Left hindlimb (tissue), 1 donor: ENCODE measurements at places on chromosomes 5 and 9.

- DNase-seq = no peak
Measured at GRCh38 chr5:89996335-89996734, 413.2 kb downstream of the CETN3 start.

GRCh38 chr9:93900436-93900819, 54.7 kb downstream of the BARX1 start:
- DNase-seq = no peak

- no peak for DNase-seq
Measured at GRCh38 chr5:98770911-98771322, 2.5 kb upstream of the RGMB start.

DNA sequence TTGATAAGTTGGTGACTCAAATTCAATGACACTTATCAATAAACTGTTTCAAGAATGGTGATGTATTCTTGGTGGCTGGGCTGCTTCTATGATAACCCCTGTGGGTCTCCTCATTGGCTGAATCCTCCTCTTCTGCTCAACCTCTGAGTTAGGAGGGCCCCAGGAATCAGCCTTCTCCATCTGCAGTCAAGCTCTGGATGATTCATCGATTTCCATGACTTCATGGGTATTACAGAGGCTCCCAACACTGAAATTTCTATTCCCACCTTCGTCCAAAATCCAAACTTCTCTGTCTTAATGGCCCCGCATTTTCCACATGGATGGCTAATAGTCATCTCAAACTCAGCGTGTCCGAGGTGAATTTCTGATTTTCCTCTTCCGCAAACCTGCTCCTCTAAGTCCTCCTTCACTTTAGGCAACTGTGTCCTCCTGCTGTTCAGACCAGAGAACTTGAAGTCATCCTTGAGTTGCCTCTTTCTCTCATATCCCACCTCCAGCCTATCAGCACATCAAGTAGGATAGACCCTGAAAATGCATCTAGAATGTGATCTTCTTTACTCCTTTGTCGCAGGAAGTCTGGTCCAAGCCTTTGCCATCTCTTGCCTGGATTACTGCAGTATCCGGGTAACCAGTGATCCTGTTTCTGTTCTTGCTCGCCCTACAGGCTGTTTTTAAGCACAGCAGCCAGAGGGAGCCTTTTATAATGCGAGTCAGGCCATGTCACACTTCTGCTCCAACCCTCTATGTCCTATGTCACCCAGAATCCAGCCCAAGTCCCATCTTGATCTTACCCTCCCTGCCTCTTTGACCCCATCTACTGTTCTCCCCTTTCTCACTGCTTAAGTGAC, 41.4 kb upstream of the IL7R start:
- no peak for DNase-seq

- DNase-seq = no peak
Measured at GRCh38 chr9:84867186-84867585, 197.7 kb downstream of the NTRK2 start.

DNA sequence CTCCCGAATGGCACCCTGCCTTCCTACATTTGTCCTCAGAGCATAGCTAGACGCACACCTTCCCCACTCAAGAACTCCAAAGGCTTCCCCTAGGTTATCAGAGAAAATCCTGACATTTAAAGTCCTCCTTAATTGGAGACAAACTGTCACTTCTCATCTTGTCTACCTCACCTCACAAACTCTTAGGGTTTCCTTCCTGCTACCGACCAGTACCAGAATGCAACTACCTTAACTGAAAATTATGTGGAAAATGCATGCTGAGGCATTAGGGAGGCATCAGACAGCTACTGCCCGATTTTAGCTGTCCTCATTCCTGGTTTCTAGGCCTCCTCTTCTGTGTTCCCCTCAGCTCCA, 17.9 kb upstream of the TNIP1 start:
- DNase-seq = no peak

- no peak for DNase-seq
Measured at GRCh38 chr5:68460147-68460798, 244.7 kb downstream of the PIK3R1 start.

DNA sequence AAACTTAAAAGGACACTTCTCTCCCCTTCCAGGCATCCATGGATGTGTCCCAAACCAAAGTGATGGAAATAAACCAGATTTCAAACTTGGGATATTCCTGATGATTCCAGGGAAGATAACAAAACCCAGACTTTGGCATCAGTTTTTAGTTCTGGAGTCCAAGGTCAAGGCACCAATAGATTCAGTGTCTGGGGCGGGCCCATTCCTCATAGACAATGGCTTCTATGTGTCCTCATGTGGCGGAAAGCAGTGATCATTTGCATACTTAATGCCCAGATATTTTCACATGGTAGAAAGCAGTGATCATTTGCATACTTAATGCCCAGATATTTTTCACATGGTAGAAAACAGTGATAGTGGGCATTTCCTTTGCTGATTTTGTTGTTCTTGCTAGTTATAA, 151.4 kb upstream of the DAP start:
- no peak for DNase-seq

- no peak for DNase-seq
Measured at GRCh38 chr5:55140908-55141665, 18.9 kb upstream of the GPX8 start.

- DNase-seq = no peak
Measured at GRCh38 chr5:115842089-115842935, 577 bp downstream of the AP3S1 start.

DNA sequence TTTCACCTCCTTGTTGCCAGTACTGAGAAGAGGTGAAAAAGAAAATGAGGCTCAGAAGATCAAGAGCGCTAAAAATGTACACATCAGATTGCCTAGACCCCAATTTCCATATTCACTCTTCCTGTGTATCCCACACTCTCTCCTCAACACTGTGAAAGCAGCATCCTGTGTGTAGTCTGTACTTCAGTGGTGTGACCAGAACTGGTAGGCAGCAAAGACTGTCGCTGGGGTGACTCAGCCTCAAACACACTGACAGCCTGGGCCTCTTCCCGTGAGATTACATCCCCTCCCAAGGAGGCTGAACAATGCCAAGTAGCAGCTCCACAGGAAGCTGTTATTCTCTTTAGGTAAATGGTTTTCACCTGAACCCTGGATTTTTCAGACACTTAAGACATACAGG, 135.5 kb downstream of the CCDC192 start:
- DNase-seq = no peak

GRCh38 chr5:7886849-7887475, 18.0 kb downstream of the MTRR start:
- DNase-seq = no peak

- no peak for DNase-seq
Measured at GRCh38 chr9:124570942-124571666, 63.9 kb upstream of the NR5A1 start.

DNA sequence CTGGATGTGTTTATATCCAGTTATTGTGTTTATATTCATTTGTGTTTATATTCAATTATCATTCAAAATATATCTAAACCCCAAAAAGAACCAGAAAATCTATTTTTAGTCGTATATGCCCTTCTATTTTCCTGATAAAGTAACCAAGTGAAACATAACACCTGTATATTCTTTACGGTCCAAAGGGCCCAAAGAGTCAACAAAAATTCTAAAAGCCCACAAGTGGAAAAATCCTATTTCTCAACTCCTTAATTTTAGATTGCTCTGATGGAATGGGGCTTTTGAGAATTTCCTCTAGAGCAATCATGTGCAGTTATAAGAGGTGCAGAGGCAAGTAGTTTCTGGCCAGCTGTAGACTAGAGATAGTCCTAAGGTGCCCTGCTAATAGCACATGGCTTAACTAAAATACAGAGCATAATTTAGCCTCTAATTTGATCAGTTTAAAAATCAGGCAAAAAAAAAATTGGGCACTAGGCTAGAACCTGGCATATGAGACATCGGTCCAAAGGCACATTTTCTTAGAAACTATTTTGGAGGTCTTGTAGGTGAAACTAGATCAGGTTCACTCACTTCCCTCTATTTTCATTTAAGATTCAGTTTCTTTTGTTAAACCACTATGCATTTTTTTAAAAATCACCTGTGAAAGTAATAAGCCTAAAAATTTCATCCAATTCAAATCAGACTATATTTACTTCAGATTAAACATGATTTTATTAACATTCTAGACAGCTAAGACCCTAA, 256.0 kb downstream of the FBXL17 start:
- no peak for DNase-seq

DNA sequence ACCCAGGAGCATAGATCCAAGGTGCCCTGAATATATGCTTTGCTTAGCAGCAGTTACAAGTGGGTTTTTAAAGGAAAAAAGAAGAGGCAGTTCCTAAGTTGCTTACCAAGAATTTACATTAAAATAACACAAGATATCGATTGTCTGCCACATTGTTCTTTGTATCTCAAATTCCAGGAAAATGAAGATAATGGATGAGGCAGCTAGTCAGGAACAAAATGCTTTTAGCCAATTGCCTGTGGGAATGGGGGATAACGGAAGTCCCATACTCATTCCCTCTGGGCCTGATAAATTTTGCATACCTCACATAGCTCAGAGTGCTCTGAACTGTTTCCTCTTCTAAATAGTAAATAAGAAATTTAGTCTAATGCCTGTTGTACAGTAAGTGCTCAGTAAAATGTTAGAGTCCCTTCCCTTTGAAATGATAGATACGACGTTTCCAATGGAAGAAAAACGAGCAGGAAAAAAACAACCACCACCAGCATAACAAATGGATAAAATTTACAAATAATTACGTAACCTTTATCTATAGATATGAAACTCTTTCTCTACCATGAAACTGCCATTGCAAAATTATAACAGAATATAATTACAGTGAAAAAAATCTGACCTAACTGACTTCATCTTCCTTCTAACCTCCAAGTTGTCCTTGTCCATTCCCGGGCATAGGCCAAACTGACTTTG, 35.5 kb upstream of the TENT2 start:
- no peak for DNase-seq

GRCh38 chr5:33588654-33589372, 148.0 kb downstream of the TARS1 start:
- no peak for DNase-seq

DNA sequence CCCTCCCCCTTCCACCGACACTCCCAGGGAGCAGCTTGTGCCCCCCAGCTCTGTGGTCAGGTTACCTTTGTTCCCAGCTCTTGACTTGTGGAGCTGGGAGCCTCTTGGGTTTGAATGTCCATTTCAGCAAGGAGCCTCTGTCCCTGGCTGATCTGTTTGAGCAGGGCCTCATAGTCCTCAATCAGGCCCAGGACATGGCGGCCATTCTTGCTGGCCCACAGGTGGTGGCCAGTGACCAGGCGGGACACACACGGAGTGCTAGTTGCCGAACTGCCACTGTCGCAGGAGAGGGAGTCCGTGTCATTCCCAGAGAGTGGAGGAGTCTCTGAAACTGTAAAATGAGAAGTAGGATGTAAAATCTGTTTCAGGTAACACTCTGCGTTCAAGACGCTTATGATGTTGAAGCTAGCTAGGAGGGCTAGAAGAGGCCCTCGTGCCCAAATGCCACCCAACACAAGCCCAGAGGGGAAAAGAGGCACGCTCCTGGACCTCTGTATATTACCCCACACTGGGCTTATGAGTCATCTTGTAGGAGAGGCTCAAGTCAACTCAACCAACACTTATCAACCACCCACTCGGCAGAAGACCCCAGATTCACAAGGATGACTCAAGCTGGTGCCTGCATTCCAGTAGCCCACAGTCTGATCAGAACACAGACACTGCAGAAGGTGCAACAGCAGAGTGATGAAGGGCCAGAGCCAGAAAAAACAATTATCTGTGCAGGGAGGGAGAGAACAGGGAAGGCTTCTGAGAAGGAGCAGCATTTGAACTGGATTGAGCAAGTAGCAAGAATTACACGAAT, 177.0 kb downstream of the CDK5RAP2 start:
- no peak for DNase-seq

DNA sequence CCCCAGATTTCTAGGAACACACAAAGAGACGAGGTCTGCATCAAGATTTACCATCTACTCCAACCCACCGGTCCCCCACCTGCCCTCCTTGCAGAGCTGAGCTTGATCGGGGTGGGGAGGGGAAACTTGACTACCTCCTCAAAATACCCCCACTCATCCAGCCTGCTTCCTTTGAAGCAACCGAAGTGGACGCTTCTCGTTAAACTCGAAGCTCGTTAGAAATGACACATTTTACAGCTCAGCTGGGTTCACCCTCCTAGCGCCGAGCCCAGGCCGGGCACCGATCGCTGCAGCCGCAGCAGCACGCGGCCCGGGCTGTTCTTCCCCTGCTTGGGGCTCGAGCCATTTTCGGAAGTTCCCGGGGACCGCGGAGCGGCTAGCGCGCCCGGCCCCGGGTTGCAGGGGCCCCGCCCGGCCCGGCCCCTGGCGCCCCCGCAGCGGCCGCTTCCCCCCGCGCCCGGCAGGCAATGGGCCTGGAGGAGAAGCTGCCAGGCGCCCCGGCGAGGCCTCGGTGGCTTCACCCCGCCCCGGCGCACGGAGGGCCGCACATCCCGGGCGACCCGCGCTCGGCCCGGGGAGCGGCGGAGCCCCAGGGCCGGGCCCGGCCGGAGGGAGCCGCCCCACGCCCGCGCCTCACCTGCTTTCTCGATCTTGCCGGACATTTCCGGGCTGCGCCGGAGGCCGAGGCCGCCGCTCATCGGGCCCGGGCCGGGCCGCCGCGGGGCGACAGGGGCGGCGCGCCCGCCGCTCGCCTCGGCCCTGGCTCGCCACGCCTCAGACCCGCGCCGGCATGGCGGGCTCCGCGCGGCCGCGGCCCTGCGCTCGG, 530 bp downstream of the RAPGEF1 start:
- DNase-seq = peak; percentile 50

DNA sequence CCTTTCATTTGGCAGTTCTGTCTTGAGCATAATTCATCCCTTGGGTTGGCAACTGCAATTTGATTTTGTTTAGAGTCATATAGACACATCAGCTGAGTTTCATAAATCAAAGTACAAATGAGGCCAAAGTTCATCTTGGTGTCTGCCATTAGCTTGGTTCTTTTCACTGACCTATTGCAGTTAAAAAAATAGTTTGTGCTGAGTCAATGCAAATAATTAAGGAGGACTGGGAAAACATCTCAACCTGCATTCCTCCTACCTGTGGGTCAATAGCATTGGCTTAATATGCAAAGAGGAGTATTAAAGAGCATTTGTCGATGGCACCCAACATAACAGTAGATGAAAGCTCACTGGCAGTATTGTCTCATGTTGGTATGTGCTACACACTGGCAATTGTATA, 1.6 kb downstream of the PKD2L2 start:
- DNase-seq = no peak

GRCh38 chr5:58369513-58370190, 90.2 kb downstream of the PLK2 start:
- no peak for DNase-seq

DNA sequence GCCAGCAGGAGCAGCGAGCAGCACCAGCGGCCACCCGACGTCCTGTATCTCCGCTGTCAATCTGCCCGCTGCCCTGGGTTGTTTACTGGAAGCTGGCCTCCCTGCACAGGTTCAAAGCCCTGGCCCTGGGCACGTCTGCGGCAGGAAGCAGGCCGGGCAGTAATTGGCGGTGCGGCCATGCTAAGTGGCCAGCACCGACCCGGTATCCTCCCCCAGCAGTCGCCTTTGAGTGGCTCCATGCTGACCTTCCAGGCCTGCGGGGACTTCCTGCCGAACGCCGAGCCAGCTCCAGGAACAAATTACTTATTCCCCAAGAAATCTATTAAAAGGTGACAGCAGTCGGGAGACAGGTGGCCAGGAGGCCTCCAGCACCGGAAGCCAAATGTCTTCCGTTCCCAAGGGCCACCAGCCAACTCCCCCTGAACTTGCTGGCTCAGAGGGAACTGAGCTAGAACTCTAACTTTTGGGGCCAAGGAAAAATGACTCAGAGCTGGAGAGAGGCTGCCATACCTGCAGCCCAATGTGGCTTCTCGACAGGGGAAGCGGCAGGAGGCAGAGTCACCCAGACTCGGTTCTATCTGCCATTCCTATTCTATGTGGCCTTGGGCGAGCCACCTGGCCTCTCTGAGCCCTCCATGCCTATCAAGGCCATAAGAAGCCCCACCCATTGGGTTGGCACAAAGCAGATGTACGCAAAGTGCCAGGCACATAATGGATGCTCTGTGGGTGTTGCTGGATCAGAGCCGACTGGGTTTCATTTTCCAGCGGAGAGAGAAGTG, 13.7 kb upstream of the PSMB7 start:
- DNase-seq = no peak
